ENCODE measurements at places on chromosomes 16 and 17. TPM values are rescaled to one million over a fixed set of nuclear protein-coding genes. Genes with fewer than 3 reads are reported as not detected.

The CA5A gene
- not detected for total RNA-seq

GRCh38 chr16:17532338-17532995 lies 61.7 kb upstream of the XYLT1 start:
- no peaks in the 10 kb centered on the region for H3K36me3 ChIP-seq
- no peak overlapping the region for H3K27ac ChIP-seq
- no peak for DNase-seq
- H3K4me1 ChIP-seq = no peaks in the 10 kb centered on the region

- H3K4me1 ChIP-seq = peaks cover 3% of the 10 kb centered on the region
- H3K27me3 ChIP-seq = no peaks in the 10 kb centered on the region
- H3K36me3 ChIP-seq = no peaks in the 10 kb centered on the region
- peak overlapping the region; percentile 84 for H3K4me3 ChIP-seq
- peak overlapping the region; percentile 99 for H3K27ac ChIP-seq
Measured at GRCh38 chr17:28335959-28336871, 654 bp downstream of the TNFAIP1 start.

- H3K4me3 ChIP-seq = no peak overlapping the region
- H3K27ac ChIP-seq = no peak overlapping the region
- no peaks in the 10 kb centered on the region for H3K27me3 ChIP-seq
- H3K4me1 ChIP-seq = no peaks in the 10 kb centered on the region
- H3K36me3 ChIP-seq = no peaks in the 10 kb centered on the region
Measured at GRCh38 chr16:60120586-60120985, 1386.5 kb upstream of the GOT2 start.

- H3K4me1 ChIP-seq = no peaks in the 10 kb centered on the region
- no peaks in the 10 kb centered on the region for H3K27me3 ChIP-seq
- no peak for DNase-seq
- no peaks in the 10 kb centered on the region for H3K36me3 ChIP-seq
- H3K4me3 ChIP-seq = no peak overlapping the region
- H3K27ac ChIP-seq = no peak overlapping the region
Measured at GRCh38 chr16:15970743-15971439, 21.5 kb downstream of the ABCC1 start.

Data from breast epithelium (tissue), 4 donors.